Liver (tissue), 10 donors: ENCODE measurements at places on chromosomes 3 and 15.

- no peak for DNase-seq
Measured at GRCh38 chr15:83919319-83919830, 265.5 kb downstream of the ADAMTSL3 start.

GRCh38 chr3:60289341-60290121 is 961.7 kb downstream of the FHIT start:
- DNase-seq: no peak

DNA sequence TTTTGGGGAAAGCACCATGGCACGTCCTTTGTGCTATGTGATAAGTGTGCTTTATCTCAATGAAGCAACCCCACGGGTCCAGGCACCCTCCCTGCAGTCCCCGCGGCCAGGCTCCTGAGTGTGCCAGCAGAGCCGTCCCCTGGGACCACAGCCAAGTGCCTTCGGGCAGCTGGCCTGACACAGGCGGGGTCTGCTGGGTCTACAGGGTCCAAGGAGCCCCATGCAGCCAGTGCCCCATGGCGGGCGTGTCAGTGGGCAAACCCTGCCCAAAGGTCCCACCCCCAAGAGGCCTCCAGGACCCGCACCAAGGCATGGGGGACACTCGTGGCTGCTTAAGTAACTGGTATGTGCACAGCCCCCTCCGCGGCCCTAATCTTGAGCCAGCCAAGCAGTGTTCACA is 35.3 kb downstream of the KLHL25 start:
- DNase-seq: no peak

- DNase-seq: no peak
Measured at GRCh38 chr15:84400820-84401219, 165.2 kb downstream of the GOLGA6L4 start.

GRCh38 chr15:88619796-88620195 is 1.3 kb upstream of the AEN start:
- DNase-seq: no peak

DNA sequence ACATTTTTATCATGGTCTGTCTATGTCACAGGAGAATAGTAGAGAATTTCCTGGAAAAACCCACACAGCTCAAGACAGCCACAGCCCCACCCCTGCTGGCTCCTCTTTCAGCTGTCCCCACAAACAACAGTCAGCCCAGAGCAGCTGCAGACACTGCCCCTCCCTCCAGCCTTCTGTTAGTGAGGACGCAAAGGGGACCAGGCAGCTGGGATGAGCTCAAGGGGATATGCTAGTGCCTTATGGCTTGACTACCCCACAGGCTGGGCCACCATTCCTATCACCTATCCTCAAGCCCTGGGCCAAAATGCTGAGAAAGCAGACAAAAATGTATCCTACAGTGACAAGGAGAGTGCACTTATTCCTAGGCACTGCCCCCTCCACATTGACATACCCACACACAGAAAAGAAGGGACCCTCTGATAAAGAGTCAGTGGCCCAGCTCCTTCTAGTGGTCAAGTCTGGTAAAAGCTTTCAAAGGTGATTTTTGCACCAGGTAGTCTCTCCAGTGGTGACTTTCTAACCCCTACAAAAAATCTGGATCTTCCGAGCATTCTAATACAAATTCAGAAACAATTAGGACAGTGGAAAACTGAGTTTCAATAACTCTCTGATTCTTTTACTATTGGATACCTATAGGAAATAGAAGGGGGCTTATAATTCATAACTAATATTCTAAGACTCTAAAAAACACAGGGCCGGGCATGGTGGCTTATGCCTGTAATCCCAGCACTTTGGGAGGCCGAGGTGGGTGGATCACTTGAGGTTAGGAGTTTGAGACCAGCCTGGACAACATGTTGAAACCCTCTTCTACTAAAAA is 3.0 kb upstream of the MAP1A start:
- DNase-seq: no peak

DNA sequence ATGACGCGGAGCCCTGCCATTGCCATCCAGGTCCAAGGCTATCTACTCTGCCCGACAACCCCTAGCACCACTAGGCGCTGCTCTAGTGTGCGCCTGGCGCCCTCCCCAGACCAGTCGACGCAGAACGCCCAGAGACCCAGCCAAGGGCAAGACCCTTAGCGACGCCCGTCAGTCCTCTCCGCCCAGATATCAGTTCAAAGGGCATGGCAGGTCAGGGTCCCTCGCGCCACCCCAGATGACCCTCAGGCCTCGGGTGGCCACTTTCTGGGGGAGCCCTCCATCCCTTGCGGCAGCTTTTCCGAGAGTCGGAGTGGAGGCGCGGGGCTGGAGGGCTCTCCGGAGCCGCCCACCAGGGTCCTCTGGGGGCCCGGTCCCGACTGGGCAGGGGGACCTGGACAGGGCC is 371 bp upstream of the CLSTN2 start:
- no peak for DNase-seq

GRCh38 chr3:44999782-45000181 is 23.7 kb downstream of the EXOSC7 start:
- DNase-seq: no peak

DNA sequence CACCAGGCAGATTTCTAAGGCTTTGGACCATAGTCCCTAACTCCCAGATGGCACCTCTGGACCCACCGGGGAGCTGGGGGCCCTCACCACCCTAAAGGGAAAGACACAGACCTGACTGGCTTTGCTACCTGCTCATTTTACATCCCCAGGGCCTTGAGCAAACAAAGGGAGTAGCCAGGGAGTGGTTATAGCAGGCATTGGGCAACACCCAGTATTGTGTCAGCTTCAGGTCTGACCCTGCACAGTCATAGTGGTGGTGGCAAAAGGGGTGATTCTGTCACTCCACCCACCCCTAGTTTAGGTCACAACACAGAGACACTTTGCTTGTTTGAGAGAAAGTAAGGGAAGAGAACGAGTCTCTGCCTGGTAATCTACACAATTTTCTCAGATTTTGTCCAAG is 352.5 kb downstream of the DIPK2A start:
- no peak for DNase-seq

DNA sequence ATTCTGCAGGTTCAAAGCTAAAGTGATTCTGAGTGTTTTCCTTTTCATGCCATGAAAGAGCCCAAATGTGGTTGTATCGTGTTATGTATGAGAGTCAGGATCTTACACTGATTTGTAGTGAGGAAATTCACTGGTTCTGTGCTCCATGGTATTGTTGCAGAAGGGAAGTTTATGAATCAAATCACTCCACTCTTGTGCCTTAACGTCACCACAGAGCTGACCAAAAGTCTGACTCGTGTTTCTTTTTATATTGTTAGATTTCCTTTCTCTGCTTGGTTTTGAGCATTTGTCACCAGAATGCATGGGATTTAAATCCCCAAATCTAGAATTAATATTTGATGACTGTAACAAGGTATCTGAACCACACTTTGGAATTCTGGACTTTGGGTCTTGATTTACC is 29.1 kb upstream of the SLC30A4 start:
- DNase-seq: no peak

DNA sequence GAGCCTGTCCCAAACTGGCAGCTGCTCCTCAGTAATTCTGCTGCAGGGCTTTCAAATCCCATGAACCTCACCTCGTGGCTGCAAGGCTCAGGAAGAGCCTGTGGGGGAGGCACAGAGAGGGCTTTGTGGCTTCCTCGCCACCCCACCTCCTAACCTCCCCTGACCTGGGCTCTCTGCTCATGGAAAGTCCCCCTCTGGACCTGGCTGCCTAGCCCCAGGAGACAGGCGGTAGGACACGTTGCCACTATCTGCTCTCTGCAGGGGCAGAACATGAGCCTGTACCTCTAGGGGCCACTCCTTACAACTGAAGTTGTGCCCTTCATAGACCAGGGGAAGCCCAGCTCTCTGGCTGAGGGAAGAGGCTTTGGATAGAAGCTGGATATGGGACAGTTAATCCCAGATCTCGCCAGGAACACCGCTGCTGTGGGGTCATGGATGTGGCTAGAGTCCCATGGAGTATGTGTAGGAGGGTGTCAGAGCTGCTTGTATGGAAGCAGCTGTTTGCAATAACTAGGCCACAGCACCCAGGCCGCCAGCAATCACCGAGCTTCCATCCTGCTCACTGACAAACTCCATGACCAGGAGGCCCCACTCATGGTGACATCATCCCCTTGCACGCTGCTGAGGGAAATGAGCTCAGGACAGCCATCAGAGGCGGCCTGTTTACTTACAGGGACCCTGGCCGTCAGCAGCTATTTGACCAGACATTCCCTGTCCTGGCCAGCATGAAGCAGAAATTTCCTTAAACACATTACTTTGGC is 34.0 kb upstream of the CILP start:
- no peak for DNase-seq
